Fibroblast of skin of abdomen (primary cell): ENCODE measurements at places on chromosomes 5 and 9.

DNA sequence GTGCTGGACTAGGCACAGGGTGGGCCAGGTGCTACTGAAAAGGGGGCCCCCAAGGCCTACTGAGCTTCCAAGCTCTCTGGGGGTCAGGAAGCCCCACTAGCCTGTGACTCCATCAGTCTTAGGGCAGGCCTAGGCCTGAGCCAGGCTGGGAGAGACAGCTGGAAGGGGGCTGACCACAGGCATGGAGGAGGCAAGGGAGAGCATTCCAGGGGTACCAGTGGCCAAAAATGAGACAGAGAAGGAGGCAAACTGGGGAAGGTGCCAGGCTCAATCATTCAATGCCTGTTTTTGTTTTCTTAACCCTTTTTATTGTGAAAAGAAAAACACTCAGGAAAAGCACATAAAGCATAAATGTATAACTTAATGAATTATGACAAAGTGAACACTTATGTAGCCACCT is 26.2 kb upstream of the TCF7 start:
- peak; percentile 34 for DNase-seq

DNA sequence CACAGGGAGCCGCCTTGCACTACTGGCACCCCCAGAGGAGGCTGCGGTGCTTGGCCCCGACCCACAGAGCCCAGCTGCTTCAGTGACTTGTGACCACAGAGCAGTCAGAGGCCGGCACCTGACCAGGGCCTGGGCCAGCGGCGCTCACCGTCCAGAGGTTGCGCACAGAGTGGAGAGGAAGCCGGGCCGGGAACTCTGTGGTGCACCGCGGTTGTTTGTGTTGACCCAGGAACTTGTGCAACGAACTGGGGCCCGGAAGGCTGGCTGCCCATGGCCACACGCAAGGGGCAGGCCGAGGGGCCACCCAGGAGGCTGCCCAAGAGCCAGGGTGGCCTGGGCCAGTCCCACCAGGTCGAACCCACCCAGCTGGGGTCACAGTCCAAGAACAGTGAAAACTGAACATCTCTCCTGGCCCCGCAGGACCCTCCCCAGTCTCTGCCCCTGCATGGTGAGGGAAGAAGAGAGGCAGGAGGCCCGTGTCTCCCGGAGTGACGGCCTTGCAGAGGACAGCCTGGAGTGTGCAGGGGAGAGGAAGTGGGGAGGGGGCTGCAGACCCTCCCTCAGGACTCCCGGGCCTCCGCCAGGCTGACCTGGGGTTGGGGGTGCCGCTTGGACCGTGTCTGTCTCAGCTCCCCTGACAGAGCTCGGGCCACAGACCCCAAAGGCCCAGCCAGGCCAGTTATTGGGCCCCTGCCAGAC is 42.8 kb upstream of the EGFL7 start:
- DNase-seq: no peak

DNA sequence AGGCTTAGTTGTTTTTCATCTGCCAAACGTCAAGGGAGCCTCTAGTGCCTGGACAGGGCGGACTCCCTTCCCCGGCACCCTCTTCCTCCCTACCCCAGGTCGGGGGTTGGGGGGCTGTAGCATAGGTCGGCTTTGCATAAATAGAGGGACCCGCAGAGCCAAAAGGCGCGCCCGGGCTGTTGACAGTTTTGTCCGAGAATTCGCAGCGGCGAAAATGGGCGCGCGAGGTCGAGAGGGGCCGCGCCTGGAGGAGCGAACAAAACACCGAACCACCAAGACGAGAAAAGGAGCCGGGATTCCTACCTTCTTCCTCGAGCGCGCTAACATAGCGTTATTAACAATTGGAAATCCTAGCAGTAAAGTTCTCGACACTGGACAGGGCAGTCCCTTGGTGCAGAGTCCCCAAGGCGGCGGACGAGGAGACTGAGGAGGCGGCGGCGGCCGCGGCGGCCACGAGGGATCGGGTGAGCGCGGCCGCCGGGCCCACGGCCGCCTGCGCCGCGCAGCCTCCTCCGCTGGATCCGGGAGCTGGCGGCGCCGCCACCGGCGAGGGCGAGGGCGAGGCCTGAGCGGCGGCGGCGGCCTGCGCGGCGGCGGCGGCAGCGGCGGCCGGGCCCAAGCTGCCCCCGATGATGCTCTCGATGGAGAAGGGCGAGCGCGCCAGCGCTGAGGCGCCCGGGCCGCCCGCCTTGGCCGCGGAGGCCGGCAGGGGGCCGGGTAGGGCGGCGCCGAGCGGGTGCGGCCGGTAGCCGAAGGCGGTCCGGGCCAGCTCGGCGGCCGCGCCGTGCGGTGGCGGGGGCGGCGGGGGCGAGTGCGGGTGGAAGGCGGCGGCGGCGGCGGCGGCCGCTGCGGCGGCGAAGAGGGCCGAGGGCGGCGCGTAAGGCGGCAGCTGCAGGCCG is 1.7 kb downstream of the FOXD1 start:
- DNase-seq: no peak

DNA sequence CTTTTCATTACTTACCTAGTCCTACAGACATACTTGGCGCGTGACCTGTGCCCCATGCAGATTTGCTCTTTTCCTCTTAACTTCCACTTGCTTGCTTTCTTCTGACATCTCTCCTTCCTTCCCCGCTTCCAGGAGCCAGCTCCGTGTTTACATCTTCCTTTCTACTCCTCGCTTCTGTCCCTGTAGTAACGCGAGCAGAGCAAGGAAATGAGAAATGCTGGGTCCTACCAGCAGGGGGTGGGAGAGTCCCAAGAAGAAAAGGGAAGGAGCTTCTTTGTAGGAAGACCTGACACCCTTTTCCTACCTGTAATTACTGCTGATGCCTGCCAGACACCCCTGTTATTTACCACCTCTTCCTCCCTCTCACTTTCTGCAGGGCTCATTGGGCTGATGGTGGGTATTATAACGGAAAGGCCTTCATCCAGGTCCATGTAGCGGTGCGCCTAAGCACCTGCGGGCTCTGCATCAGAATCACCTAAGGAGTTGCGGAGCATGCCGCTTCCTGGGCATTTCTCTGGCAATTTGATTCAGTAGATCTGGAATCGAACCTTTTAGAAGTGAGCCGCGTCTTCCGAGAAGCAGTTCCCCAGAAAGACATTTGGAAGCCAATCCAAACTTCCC is 1260.8 kb upstream of the WWC1 start:
- DNase-seq: peak; percentile 8

DNA sequence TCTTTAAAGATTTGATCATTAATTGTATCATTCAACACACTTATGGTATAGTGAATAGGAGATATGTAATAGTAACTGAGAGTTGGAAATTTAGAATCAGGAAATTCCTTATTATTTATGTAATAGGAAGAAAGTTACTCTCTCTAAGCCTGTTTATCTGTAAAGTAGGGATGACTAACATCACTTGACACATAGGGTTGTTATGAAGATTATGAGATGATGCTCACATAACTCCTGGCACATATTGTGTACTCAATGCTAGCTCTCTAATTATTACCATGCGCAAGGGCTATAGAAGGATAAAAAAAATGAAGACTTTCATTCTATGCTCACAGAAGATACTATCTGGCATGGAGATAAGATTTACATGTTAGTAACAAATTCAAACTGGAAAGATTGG is 149.9 kb downstream of the ISOC1 start:
- peak; percentile 82 for DNase-seq

GRCh38 chr9:72440992-72441847 is 76.2 kb upstream of the ZFAND5 start:
- DNase-seq: peak; percentile 12

DNA sequence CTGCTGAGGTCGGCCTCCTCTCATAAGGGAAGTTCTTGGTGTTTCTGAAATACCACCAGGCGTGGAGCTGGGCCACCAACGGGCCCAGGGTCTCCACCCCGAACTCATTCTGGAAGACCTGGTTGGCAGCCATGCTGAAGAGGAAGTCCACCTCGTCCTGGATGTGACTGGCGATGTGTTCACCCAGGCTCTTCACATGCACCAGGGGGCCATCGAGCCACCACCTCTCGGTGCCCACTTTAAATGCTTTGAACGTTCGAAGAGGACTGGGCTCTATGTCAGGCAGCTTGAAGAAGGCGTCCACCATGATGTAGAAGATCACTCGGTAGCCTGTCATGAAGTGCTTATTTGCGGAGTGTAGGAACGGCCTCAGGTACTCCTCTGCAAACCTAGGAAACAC is 15.1 kb downstream of the GLT6D1 start:
- DNase-seq: no peak

GRCh38 chr9:130763331-130764171 is 70.0 kb downstream of the EXOSC2 start:
- no peak for DNase-seq

DNA sequence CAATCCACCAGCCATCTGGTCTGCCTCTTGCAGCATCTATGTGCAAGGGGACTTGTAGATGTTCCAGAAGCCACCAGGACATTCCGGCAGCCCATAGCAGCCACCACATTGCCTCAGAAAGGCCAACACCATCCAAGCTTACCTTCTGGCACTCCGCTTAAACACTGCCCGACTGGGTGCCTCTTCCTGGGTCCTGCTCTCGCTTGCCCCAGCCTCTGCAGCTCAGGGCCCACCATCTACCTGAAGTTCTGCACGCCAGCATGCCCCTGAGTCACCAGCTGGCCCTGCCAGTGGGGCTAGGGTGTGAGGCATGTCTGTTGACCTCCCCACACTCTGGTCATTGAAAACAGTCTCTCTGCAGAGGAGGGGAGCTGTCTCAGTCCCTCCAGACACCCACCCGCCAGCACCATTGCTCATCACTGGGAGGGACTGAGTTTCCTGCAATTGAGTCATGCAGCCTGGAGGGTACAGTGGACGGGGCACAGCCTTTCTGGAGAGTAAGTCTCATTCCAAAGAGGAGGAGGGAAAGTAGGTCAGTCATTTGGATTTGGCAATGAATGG is 16.9 kb upstream of the COL5A1 start:
- peak; percentile 94 for DNase-seq
